Mucosa of gallbladder (tissue), 1 donor: ENCODE measurements at places on chromosomes 1 and 21. TPM values are rescaled to one million over a fixed set of nuclear protein-coding genes. Genes with fewer than 3 reads are reported as not detected.

GRCh38 chr1:184014271-184014670 is 23.3 kb downstream of the COLGALT2 start:
- no peak for DNase-seq

DNA sequence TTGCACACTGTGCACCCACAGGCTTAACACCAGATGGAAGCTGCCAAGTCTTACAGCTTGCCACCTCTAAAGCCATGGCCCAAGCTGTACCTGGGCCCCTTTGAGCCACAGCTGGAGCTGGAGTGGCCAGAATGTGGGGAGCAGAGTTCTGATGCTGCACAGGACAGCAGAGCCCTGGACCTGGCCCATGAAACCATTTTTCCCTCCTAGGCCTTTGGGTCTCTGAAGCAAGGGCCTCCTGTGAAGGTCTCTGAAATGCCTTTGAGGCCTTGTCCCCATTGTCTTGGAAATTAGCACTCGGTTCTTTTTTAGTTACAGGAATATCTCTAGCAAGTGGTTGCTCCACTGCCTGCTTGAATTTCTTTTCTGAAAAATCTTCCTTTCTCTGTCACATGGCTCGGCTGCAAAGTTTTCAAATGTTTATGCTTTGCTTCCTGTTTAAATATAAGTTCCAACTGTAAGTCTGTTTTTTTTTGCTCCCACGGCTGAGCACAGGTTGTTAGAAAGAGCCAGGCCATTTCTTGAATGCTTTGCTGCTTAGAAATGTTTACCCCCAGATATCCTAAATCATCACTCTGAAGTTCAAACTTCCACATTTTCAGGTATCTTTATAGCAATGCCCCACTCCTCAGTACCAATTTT is 156.8 kb upstream of the GORAB start:
- DNase-seq = no peak

DNA sequence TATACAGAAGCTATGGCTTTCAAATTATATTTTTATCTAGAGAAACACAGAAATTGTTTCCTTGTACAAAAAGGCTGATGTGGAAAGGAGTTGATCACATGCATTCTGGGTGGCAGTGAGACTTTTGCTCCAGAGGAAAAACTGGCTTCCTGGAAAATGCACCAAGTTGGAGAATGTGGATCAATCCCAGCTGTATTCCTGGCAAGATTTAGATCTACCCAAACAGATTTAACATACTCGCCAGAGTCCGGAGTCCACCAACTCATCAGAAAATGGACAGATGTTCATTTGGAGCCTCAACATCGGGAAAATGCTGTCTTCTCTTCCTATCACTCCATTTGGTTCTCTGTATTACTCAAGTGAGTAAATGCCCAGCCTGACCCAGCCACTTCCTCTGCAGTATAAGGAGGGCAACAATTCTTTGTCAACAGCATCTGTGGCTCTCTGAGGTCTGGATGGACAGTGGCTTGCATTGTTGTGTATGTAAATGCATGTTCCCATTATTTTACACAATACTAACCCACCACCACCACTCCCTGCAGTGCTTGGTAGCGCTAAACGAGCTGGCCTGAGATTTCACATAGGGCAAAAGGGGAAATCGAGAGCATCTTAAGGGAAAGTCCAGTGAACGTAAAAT is 226.2 kb upstream of the IRF2BP2 start:
- DNase-seq = no peak

DNA sequence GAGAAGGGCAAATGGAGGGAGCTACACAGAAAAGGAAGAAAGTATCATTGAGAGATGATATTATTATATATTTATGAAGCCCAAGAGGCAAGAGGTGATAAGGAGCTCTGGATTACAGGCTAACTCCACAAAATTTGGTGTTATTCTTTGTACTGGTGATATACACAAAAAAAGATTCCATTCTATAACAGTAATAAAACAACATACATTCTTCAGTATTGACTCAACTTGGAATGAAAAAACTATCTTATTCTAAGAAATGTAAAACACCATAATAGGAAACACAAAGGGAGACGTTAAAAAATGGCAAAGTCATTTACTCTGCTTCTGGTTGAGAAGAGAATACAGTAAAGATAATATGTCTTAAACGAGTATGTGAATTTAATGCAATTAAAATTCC is 99.4 kb downstream of the TEX35 start:
- no peak for DNase-seq

Gene HES3
- total RNA-seq = not detected

Gene NTNG1
- total RNA-seq = 1.6 TPM
